ENCODE measurements at places on chromosomes 16 and 17.

GRCh38 chr17:352421-353212, at the start of gene RPH3AL:
Gene RPH3AL (minus strand): TSS chr17:352807. CDS start chr17:327543, 25,264 bp downstream.
- DNase-seq: peak; percentile 99

- no peak for DNase-seq
Measured at GRCh38 chr16:65305266-65305959, 183.6 kb upstream of the CDH11 start.

DNA sequence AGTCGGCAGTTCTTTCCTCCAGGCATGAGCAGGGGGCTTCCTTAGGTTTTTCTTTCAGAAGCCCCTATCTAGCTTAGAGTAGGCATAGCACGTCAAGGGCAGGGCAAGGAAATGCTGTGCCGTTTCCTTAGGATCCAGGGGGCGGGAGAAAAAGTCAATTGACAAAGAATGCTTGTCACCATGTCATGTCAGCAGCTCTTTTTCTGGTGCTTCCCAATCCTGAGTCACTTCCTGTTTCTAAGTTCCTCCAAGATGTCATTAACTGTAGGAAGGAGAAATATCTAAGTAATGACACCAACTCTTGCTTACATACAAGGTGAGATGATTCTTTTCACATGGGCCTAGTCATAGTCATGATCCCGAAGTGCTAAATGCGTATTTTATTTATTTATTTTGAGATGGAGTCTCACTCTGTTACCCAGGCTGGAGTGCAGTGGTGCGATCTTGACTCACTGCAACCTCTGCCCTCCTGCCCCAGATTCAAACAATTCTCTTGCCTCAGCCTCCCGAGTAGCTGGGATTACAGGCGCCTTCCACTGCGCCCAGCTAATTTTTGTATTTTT, 35.2 kb downstream of the GJC1 start:
- peak; percentile 84 for DNase-seq

DNA sequence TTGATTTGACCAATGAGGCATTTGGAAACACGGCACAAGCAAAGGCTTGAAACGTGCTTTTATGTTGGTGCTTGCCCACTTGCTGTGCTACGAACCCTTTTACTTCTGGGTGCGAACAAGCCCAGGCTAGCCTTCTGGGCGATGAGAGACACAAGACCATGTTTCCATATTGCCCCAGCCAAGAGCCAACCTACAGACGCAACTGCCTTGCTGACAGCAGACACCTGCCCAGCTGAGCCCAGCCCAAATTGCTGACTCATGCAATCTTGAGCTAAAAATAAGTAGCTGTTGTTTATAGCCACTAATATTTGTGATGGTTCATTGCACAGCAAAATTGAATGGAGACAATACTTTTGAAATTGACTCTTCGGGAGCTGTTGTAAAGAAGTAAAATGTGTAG, 464.5 kb downstream of the WWOX start:
- no peak for DNase-seq

DNA sequence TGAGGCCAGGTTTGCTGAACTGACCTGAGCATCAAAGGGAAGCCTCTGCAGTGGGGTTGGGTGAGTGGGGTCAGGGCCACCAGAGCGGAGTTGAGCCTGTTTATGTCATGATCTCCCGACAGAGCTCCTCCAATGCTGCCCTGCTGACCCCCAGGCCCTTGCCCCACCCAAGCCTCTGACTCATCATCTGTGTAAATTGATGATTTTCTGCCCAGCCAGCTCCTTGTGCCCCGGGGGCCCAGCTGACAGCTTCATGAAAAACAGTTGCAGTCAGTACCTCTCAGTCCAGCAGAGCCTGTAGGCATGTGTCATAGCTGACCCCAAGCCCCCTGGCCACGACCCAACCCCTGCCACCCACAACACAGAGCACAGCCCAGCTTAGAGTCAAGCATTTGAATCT, 134.9 kb downstream of the CCT6B start:
- DNase-seq: no peak

DNA sequence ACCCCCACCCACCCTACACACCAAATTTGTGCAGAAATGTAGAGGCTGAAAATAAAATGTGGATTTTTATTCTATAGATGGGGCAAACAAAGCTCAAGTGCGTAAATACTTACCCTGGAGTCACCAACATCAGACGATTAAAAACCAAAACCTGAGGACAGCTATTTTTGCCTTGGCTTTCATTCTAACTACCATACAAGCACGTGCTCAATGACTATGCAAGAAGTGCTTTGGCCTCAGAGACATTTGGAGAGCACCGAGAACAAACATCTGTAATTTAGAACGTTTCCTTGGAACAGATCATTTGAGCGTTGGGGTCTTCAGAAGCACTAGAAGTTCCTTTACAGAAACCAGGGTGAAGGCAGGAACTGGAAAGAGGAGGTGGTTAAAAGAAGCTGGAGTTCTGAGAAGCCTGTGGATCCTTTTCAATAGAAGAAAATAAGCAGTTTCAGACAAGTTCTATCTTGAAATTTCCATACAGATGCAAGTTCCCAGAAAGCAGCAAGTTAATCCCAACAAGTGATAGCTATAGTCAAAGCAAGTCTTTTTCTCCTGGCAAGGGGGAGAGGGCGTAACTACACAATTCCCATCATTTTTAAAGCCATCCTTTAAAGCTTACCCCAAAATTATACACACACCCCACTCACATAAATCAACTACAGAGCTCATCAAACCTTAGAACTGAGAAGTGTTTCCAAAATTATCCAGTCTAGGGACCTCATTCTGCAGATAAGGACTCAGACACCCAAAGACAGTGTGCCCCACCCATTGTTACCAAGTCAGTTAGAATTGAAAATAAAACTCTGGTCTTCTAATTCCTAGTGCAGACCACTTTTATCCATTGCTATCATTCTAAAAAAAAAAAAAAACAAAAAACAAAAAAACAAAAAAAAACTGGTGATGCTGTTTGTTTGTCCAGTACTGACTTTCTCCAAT, 29.6 kb upstream of the CDRT4 start:
- DNase-seq: no peak

- DNase-seq: peak; percentile 55
Measured at GRCh38 chr17:51487947-51488346, 227.6 kb downstream of the UTP18 start.

DNA sequence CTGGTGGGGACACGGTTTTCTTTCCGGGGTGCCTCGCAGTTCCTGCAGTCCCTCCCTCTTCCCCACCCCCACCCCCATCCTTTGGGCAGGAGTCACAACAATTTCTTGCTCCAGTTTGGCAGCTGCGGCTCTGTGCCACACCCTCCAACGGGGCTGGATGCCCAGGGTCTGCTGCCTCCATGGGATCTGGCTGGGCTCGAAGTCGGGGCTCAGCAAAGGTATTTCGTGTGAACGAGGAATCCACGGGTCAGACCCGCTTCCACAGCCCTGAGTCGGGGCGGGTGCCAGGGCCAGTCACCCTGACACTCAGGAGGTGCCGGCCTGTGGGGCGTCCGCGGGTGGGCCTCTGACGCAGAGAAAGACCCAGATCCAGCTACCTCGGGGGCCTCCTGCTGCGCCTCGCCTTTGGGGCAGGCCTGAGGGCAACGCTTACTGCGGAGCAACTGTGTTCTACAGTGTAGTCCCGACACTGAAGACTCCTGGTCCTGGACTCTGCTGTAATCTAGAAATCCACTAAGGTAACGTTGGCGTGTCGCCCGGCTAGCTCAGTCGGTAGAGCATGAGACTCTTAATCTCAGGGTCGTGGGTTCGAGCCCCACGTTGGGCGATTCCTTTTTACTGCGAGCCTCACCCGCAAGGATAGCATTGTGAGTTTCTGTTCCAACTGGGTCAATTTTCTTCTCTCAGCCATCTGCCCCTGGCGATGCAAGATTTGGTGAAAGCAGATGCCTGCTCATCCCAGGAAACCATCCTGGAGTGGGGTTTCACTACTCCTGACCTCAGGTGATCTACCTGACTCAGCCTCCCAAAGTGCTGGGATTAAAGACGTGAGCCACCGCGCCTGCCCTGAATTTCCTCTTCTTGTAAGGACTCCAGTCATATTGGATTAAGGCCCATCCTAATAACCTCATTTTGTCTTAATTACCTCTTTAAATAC, 12.6 kb upstream of the OR1F1 start:
- peak; percentile 91 for DNase-seq

- no peak for DNase-seq
Measured at GRCh38 chr17:416293-417206, 63.9 kb upstream of the RPH3AL start.

DNA sequence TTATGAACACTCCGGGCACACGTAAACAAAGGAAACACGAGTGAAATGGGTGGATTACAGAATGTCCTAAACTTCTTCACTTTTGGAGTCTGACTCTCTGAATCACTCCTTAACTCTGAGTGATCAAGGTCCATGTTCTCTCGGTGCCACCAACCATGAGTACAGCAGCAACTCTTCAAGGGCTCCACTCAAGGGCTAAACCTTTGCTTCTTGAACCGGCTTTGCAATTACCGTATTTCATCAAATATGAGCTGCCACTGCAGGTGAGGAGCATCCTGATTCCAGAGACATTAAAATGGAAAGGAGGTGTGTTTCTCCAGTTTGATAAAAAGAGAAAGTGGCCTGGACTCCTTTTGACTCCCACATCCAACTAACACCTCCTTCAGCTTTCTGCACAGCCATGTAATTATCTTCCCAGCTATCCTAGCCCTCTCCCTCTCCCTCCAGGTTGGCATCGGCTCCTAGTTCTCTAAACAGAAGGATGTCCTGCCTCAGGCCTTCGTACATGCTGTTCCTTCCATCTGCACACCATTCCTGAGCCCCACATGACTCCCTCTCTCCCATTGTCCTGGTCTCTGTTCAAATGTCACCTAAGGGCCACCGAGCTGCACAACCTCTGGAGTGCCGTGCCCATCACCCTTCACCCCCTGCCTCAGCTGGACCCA, 61.4 kb downstream of the ZDHHC7 start:
- DNase-seq: no peak

DNA sequence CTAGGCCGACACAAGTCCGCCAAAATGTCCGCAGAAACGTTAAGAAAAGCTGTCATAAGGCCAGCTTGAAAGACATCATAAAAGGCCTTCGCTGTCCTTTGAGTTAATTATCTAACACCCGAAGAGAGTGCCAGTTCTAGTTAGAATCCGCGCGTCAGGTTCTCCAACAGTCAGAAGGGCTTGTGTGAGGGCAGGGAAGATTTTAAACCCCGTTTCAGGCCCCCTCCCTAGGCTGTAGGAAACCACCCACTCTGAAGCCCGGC, 729 bp upstream of the CLTC start:
- DNase-seq: no peak

GRCh38 chr17:57838453-57838852, 11.4 kb downstream of the MRPS23 start:
- DNase-seq: no peak

DNA sequence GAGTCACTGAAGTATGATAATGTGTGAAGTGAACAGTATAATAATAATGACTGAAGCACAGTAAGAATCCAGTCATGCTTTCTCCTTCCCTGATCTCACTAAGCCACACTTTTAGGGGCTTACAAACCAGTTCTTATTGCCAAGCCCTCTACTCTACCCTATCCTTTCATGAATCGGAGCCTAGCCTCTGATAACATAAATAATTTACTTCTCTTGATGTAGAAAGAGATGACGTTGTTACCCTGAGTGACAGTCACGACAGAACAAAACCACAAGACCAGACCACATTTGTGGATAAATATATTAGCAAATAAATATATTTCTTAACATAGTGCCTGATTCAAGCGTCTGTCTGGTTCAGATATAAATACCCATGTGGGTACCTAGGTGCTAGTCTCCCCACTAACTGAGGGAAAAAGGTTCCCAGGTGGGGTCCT, 1.4 kb upstream of the SUPT4H1 start:
- DNase-seq: no peak

Measured in A549 (cell line).